ENCODE measurements at places on chromosomes 1 and 21.

DNA sequence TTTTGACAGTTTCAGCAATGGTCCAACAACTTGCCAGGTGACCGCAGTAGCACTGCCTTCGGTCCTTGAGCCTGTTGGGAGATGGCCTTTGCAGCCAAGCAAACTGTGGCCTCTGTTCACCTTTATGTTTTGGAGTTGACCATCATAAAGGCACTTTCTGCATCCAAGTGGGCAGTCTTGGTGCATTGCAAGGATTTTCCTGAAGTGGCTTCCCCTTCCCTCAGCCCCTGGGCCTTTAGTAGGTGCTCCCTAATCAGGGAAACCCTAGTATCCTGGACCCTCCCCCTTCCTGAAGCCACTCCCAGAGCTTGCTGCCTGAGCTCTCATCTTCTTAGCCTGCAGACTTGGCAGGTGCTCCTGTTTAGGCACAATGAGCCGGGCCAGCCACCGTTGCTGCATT, 140.2 kb downstream of the TRABD2B start:
- no peak for DNase-seq

DNA sequence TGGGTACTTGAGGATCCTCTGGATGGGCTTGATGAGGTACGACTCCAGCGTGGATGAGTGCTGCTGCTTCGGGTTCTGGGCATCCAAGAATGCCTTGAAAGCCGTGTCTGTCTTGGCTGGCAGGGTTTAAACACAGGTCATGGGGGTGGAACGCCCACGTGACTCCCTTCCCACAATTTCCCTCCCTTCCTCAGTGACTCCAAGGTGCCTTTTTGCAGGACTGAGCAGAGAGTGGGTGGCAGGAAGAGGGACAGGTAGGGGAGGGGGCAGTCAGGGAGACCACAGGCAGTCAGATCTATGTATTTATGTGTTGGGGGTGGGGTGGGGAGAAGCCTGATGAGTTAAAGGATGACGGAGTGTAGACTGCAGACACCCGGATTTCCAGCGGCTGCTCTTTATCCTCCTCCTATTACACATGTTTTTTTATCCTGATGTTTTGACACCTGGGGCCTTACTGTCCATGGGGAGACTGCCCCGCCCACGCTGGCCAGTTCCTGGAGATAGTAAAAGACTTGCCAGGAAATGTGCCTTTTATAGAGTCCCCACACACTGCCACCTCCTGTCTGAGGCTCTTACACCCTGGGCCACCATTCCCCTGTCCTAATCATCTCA, 103.2 kb upstream of the KRTAP19-8 start:
- no peak for DNase-seq

DNA sequence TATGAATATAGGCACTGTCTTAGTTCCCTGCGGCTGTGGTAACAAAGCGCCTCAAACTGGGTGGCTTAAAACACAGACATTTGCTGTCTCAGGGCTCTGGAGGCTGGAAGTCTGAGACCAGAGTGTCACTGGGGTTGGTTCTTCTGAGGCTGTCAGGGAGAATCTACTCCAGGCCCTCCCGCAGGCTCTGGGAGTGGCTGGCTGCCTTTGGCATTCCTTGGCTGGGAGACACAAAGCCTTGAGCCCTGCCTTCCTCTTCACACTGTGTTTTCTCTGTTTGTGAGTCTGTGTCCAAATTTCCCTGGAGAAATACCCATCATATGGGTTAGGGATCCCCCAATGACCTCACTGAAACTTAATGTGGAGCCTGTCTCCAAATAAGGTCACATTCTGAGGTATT, 38.5 kb downstream of the B3GALT5 start:
- DNase-seq, result no peak

DNA sequence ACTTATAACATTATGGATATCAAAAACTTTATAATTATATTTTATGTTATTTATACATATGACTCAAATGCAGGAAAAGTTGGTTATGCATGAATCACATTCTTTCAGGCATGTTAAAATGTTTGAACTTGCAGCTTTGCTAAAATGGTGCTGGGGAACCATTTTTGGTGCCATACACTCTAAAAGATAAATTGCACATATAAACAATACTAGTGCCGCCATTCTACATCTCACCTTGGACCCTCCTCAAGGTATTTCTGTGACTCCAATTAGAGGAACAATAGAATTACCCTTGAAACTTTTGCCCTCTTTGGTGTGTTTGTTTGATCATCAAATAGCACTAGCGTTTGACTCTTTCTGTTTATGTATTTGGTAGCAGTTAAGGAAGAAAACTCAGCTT, 997 bp downstream of the PRKACB start:
- DNase-seq, result no peak

GRCh38 chr1:17520041-17520440, 19.5 kb upstream of the ARHGEF10L start:
- no peak for DNase-seq

DNA sequence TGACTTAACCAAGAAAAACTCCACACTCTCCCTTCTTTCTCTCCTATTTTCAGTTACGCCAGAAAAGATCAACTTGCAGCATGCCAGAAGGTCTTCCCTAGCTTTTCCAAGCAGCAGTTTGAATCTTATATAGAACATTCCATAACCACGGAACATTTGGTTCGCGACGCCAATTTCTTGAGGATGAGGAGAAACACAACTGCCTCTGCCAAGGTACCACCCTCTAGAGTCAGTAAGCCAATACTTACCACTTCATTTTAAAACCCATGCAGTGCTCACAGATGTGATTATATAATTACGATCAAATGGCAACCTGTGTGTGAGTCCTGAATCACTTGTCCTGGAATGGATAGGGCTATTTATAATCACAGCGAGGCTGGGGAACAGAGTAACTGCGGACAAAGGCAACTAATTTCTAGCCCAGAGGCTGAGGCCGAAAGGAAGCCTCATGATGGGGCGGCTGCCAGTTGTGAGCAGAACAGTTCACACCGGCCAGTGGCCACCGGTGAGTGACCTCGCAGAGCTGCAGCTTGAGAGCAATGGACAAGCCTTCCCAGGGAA, 43.2 kb upstream of the BACE2 start:
- DNase-seq, result no peak

DNA sequence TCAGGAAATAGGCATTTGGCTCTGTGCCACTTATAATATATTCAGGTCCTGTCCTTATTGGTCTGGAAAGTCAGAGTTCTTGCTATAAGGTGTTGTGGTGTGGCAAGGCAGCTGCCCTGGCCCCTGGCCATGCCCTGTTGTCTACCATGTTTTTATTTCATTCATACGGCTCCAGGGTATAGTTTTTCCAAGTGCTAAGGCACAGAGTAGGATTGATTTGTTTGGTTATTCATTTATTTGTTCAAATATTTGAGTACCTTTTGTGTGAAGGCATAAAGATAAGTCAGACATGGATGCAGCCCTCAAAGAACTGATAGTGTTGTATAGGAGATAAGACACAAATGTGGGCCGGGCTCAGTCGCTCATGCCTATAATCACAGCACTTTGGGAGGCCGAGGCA, 10.1 kb downstream of the ZBTB8B start:
- DNase-seq, result peak; percentile 50

- DNase-seq, result no peak
These were observed 41.4 kb downstream of the MTARC1 start for GRCh38 chr1:220828179-220828490.

GRCh38 chr21:46666941-46667740, 31.7 kb downstream of the PRMT2 start:
- DNase-seq, result peak; percentile 45

DNA sequence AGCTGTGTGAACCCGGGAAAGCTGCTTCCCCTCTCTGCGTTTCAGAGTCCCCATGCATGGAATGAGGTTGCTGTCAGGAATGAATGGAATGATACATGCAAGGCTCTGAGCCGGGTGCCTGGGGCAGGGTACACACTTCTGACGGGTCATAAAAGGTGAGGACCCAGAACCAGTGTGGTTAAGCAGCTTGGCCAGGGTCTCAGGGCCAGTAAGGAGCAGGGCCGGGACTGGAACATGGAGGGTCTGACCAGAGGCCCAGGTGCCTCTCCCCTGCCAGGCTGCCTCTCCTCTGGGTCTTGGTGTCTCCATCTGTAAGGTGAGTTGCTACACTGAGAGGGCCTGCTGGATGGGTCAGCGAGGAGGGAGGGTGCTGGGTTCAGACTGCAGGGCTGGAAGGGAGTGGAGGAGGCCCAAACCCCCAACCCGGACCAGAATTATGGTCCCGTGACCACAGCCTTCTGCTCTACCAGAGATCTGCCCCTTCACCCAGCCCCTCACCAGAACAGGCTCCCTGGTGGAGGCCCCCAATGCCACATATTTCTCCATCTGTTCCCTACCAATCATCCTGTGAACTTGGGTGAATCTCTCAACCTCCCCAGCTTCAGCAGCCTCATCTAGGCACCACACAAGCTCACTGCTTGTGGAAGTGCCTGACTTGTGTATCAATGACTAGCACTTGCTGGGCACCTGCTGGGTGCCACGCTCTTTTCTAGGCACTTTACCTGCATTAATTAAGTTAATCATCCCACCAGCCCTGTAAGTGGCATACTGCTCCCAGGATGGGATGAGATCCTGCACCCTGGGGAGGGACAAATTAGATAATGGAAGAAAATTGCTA, 16.2 kb upstream of the LRP8 start:
- DNase-seq, result no peak

- no peak for DNase-seq
These were observed 13.2 kb downstream of the IL10RB start for GRCh38 chr21:33279330-33279820.

DNA sequence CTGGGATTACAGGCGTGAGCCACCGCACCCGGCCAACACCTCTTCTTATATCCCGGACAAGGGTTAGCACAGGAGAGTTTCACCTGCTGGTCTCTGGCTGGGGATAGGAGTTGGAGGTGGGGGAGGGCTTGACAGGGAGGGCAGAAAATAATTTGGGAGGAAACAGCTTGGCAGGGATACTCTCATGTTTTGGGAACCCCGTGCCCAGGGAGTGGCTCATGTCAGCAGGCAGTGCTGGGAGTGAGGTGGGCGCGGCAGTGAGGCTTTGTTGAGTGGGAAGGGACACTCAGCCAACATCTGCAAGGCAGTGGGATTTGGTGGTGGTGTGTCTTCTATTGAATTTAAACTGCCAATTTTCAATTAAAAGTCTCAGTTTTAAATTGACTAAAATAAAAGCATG, 1.1 kb upstream of the THEM5 start:
- no peak for DNase-seq

DNA sequence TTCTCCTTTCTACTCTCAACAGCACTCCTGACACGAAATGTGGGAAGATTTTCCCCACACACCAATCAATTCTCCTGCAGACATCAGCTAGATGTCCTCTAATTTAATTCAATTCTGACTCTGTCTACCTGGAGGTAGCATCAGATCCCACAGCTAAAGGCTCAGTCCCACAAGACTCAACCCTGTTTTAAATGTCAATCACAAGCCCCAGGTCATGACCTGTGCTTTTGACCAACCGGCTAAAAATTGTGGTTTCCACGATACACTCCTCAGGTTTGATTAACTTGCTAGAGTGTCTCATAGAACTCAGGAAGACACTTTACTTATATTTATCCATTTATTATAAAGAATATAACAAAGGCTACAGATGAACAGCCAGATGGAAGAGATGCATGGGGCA, 27.4 kb downstream of the IL23R start:
- DNase-seq, result no peak

DNA sequence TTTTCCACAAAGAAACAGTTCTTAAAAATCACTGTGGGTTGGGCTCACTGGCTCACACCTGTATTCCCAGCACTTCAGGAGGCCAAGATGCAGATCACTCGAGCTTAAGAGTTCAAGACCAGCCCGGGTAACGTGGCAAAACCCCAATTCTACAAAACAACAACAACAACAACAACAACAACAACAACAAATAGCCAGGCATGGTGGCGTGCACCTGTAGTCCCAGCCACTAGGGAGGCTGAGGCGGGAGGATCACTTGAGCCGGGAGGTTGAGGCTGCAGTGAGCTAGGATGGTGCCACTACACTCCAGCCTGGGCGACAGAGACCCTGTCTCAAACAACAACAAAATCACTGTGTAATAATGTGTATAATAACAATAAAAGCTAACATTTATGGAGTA, 40.8 kb downstream of the CDCP2 start:
- no peak for DNase-seq

DNA sequence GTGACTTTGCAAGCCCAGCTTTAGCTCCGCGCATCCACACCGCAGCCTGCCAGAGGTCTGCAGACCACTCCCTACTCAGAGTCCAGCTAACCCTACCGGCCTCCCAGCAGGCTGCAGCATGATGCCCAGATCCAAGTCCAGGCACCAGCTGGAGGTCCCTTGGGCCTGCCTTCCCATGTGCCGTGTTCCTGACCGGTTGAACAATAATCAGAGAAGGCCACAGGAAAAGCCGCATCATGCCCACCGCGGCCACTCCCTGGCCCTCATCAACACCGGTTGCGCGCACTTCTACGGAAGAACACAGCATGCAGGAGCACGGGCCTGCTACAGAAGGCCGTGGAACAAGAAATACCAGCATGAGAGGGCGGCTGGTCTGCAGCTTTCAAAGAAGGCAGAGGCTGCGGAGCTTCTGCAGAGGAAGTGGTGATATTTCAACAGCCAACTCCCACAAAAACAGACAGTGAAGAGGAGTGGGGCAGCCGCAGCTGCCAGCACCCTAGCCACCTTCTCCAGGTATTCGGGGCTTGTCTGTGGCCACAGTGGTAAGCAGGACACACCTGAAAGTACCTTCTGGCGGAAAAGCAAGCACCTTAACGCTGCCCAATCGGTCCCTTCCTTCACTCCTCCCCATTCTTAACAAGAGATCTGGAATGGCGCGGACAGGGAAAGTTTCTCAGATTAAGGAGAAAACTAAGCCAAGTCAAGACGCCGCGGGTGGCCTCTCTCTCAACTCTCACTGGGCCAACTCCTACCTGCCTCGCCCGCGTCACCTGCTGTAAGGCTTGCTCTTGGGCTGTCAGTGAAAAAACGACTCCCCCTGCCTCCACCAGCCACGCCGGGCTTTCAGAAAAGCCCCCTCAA, 1.5 kb downstream of the PGBD5 start:
- DNase-seq, result peak; percentile 3

- DNase-seq, result no peak
These were observed 38.8 kb downstream of the HEATR1 start for GRCh38 chr1:236565530-236565929.

- DNase-seq, result no peak
These were observed 126.2 kb downstream of the SIK1 start for GRCh38 chr21:43300496-43301408.

DNA sequence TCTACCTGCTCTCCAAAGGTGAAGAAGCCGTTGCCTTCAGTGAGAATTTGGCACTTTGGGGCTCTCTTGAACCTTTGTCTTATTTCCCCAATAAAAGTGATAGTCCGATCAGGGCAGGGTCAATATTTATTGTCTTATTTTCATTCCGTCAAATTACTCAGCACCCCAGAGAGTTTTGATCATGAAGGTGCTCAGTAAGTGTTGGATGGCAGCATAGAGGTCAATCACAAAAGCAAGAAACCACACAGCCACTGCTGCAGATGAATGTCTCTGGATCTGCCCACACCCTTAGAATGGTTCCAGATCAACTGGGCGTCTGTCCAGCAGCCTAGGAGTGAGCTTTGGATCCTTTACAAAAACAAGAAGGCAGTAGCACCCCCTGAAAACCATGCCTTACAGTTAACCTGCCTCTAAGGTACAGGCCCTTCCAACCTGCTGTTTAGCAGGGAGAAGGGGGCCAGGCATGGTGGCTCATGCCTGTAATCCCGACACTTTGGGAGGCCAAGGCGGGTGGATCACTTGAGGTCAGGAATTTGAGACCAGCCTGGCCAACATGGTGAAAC, 97.3 kb downstream of the PSMG1 start:
- DNase-seq, result no peak

- no peak for DNase-seq
These were observed 45.0 kb downstream of the KCNJ6 start for GRCh38 chr21:37871121-37871862.
